ENCODE measurements at places on chromosomes 1 and 21.

DNA sequence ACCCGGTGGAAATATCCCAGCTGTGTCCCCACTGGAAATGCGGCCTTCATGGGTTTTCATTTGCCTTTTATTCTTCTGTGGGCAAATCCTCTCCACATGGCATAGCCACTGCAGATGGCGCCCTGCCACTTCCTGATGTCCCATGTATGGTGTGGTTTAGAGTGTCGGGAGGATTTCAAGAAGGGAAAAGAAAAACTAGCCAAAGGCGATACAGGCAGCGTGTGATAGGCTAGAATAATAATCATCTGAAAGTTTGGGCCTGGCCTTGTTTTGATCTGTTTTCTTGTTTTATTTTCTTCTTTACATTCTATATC lies 123.6 kb downstream of the PEX14 start:
- DNase-seq: no peak

GRCh38 chr21:44487831-44488230 lies 32.5 kb downstream of the LRRC3 start:
- DNase-seq: no peak

GRCh38 chr1:9213956-9214355 lies 20.6 kb upstream of the H6PD start:
- DNase-seq: no peak

DNA sequence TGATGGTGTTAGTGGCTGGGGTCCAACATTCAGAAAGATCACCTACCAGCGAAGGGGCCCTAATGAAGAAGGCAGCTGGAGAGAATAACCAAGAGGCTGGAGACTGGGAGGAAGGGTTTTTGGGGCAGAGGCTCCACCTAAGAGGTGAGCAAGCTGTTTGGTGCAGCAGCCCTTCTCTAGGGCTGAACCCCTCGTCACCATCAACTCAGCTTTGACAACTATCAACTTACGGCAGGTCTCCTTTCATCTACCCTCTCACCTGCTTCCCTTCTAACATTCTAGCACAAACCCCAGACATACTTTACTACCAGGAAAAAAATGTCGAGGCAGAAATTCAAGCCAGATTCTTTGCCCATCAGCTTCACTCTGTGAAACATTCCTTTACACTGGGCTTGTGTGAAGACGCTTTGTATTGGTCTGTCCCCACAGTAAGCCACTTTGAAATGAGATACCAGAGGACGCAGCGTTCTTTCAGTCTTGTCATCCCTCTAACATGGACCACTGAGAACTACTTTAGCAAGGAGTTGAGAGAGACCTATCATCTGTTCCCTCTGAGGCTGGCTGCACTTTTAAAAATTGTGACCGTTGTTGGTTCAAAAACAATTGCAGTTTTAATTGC lies 84.6 kb downstream of the RAVER2 start:
- no peak for DNase-seq

DNA sequence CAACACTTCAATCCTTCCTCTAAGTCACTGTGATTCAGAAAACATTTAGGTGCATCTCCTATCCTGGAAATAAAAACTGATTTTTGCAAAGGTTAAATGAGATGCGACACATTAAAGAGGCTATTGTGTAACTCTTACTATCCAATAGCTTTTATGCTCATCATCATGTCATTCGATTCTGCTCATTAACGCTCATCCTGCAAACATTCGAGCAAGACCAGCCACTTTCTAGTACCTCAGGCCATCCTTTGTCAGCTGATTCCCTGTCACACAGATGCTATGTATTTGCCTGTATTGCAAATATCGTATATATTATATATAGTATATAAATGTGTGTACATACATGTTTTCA lies 131.6 kb downstream of the TLR5 start:
- DNase-seq: no peak

GRCh38 chr1:119674111-119674526 lies 26.1 kb upstream of the ZNF697 start:
- no peak for DNase-seq

GRCh38 chr1:54680387-54680786 lies 35.3 kb upstream of the TTC4 start:
- no peak for DNase-seq

- no peak for DNase-seq
These were observed 39.9 kb downstream of the SIPA1L2 start for GRCh38 chr1:232589812-232590743.

DNA sequence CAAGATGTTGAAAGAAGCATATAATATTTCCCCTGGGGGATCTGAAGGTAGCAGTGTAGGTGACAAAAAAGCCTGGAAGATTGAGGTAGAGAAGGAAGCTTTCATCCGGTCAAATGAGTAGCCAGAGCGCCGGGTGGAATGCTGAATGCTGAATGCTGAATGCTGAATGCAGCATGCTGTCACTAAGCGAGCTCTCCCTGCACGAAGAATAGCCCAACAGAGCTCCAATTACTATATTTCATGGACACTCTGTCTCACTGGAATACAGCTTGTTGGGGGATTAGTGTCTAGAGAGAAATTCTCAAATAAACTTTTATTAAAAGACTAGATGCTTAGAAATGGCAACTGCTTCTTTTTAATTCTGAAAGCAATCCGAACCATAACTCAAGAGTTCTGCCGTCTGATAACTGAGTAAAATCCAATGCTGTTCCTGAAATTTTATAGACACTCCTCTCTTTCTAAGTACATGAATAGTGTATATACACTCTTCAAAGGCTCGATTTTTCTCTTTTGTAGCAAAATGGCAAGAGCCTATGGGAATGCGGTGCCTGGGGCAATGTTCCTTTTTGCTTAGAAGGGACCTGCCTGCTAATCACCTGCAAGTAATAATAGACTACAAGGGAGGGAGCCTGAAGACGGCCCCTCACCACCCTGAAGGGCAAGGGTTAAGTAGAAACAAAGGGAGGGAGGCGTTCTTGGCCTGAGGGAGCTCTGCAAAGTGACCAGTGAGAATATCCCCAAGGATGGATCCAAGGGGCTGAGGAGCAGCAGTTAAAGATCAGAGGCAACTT lies 203.7 kb upstream of the ESRRG start:
- DNase-seq: no peak

DNA sequence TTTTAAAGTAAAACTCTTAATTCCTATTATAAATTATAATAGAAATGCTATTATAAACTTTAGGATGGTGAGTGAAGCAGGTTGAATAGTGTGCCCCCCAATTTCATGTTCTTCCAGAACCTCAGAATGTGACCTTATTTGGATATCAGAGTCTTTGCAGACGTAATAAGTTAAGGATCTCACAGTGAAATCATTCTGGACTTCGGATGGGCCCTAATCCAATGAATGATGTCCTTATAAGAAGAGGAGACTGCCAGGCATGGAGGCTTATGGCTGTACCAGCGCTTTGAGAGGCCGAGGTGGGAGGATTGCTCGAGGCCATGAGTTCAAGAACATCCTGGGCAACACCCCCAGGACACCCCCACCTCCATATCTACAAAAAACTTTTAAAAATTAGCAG lies 9.4 kb upstream of the MT1HL1 start:
- DNase-seq: no peak

DNA sequence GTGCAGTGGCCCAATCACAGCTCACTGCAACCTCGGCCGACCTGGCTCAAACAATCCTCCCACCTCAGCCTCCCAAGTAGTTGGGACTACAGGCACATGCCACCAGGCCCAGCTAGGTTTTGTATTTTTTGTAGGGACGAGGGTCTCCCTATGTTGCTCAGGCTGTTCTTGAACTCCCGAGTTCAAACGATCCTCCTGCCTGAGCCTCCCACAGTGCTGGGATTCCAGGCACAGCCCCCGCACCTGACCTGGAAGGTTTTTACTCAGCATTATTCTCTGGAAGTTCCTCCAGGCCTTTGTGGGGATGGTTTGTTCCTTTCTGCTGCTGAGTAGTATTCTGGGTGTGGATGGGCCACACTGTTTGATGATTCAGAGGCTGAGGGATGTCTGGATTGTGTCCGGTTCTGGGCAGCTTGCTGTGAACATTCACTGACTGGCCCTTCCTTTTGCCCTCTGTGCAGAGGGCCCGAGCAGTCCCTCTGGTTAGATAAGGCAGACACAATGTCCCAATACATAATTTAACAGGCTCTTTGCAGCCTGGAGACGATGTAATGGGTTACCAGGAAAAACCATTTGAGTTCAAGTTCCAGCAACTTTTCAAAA lies 6.0 kb upstream of the TRAPPC10 start:
- DNase-seq: no peak

GRCh38 chr1:206961668-206962067 lies 8.6 kb downstream of the FCAMR start:
- DNase-seq: no peak

GRCh38 chr21:38788275-38788905 lies 17.3 kb upstream of the ETS2 start:
- no peak for DNase-seq

DNA sequence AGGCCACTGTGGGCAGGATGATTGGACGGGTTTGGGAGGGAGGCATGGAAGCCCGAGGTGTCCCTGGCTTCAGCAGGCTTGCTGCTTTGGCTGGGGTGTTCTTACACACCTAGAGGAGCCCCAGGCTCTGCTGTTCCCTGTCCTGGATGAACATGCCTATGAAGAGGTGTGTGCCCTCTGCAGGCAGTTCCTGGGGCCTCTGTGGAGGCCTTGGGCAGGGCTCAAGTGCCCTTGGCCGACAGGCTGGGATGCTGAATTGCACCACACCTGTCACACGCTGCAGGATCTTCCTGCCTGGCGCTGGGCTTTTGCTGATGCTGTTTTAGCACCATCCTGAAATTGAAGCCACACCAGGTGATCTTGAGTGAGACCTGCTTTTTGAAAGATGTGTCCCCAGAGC lies 415.0 kb upstream of the VAMP3 start:
- no peak for DNase-seq

DNA sequence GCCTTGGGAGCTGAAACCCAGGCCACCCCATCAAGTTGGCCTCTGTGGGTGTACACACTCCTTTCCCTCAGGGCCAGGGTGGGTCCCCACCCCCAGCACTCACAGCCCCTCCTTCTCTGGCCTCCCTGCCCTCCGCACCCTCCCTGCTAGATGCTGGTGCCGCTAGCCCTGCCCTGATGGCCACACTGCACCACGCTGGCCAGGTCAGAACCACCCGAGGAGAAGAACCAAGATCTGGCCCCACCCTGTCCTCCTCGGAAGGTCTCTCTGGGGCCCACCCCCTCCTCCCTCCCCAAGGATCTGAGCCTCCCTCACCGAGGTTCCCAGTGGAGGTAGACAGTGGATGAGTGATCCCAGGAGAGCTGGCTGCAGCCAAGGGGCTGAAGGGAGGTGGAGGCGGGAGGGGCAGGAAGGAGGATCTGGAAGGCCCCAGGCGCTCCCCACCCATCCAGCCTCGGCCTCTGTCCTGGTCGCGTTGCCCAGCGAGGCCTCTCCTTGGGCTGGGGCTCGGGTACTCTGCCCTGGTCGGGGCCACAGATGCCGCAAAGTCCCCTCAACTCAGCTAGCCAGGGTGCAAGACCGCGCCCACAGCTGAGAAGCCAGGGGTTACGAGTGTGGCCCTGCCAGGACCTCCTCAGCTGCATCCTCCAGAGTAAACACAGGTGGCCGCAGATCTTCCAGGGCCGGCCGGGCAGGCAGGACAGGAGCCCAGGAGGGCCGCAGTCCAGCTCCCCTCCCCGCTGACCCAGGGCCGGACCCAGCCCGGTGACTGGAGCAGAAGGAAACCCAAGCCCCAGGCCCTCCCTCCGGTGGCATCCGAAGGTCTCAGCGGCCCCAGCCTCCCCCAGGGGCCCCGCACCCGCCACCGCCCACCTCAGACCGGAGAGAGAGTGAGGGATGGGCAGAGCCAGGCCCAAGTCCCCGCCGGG lies 5.2 kb downstream of the B3GALT6 start:
- no peak for DNase-seq

DNA sequence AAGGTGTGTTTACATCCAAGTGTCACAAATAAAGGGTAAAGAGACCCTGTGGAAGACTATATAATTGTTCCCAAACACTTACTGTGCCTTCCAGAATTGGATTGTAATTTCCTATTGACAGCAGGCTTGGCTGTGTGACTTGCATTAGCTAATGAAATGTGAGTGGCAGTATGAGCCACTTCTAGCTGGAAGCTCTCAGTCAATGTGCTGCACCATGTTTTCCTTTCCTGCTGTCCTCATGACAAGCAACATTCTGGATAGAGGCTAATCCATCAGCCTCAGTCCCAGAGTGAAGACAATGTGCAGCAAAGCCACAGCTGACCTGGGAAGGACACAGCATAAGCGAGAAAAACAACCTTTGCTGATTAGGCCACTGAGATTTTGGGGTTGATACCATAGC lies 5.9 kb upstream of the FOXJ3 start:
- DNase-seq: no peak

GRCh38 chr1:115314092-115314491 lies 24.0 kb downstream of the NGF start:
- DNase-seq: no peak

GRCh38 chr1:24406788-24407187 lies 6.8 kb downstream of the STPG1 start:
- no peak for DNase-seq

DNA sequence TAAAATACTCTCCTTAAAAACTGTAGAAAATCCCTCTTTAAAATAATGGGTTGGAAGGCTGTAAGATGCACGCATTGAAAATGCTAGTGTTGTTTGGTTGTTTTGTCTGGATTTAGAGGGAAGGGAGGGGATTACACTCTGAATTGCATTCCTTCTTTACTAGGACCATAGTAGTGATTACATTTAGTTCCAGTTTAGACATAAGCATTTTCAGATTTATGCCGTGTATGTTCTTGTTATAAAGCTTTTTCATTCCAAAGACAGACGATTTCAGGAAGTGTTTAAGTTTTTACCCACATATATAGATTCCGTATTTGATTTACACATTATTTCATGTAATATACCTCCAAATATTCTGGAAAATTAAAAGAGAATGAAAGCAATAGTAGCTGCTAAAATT lies 538.4 kb downstream of the PTPRC start:
- no peak for DNase-seq

DNA sequence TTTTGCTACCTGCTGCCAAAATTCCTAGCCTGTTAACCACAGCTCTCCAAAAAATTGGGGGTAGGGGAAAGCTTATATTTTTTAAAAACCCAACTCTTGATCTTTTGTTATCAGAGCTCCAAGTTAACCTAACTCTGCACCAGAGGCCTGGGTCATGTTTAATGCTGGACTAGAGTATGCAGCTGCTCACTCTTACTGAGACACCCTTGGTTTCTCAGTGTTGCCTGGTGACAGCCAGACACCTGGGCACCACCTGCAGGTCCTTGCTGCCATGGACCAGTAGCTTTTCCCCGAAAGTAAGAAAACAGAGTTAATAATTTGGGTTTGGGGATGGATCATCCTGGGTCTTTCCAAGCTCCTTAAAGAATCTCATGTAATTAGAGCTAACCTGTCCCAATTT lies 30.1 kb downstream of the KCNJ6 start:
- no peak for DNase-seq

GRCh38 chr21:46411236-46411635 lies 47.5 kb upstream of the DIP2A start:
- no peak for DNase-seq

GRCh38 chr1:42738678-42739226 lies 1.3 kb downstream of the CLDN19 start:
- DNase-seq: no peak

DNA sequence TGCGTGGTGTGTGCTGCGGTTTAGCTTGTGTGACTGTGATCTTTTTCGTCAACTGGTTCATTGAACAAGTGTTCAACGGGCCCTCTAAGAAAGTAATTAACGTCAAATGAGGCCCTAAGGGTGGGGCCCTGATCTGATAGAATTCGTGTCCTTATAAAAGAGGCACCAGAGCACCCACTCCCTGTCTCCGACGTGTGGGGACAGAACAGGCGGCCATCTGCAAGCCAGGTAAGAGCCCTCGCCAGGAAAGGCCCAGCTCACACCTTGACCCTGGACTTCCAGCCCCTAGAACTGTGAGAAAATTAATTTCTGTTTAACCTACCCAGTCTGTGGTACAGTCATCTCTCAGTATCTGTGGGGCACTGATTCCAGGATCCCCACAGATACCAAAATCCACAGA lies 20.4 kb upstream of the SAMD11 start:
- no peak for DNase-seq
